HS-5 (cell line): ENCODE measurements at places on chromosomes 4 and X.

DNA sequence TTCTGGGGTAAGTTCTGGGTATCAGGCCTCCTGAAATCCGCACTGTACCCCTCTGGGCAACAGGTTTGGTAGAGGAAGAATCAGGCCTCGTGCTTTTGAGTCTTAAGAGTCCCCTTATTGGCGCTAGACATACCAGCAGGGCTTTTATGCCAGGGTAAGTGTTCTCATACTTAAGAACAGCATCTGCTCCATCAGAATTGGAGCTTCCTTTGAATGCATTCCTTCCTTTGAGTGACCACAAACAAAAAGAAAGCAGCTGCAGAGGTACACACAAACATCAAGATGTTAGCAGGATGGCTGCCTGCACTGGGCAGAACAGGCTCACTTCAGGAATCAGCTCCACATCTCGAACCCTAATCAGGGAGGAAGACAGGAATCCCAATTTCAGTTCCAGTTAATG, 156.8 kb downstream of the MGST2 start:
- no peak for DNase-seq

DNA sequence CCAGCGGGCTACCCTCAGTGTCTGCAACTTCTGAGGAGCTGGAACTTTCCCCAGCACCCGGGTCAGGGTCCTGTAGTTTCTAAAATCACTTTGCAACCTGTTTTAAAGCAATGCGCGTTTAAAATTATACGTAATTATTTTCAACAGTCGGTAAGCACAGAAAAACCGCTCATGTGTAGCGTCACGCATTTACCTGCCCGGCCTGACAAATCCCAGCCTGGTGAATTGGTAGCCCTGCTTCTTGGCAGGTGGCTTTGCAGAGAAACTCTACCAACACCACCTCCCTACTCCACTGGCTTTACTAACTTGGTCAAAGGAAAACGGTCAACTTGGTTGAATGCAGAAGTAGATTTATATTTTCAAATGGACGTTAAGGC, 640 bp downstream of the BANK1 start:
- no peak for DNase-seq

DNA sequence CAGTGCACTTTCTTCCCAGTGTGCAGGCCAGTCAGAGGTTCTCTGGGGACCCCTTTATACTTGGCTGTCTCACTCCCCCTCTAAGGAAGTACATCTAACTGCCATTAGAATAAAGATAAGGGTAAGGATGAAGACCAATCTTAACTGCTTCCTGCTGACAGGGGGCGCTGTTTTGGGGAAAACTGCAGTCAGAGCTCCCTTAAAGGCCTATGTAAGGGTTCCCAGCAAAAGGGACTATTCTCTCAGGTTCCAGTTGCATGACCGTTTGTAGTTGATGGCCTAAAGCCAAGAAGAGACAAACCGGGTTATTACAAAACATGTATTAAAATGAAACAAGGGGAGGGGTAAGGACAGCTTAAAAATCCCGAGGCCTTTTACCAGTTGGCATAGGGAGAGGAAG, 115.6 kb upstream of the SPIN4 start:
- DNase-seq = no peak

DNA sequence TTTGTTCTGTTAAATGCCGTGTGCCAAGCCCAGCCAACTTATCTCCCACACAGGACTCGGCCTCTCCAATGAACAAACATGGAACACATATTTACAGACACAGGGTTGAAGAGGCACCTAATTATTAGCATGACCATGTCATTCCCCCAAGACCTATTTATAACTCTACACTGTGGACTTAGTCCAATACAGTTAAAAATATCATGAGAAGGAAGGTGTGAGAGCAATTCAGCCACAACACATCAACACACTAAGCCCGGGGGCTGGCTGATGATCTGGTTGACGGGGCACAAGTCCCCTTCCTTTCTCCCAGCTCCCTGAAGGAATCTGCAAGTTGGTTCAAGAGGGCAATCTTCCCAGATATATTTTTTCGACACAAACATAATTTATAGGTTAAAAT, 28.1 kb downstream of the MANBA start:
- DNase-seq = no peak

- peak; percentile 82 for DNase-seq
Measured at GRCh38 chr4:77579406-77580076, 26.1 kb upstream of the CXCL13 start.

GRCh38 chr4:118035309-118035708, 1.0 kb downstream of the NDST3 start:
- no peak for DNase-seq

GRCh38 chr4:99404595-99405287, 30.4 kb downstream of the ADH7 start:
- DNase-seq = peak; percentile 80
